Small intestine (tissue), 16 donors: ENCODE measurements at places on chromosomes 16 and 17. TPM values are rescaled to one million over a fixed set of nuclear protein-coding genes. Genes with fewer than 3 reads are reported as not detected.
A peak's percentile ranks its signal among the peaks of the same experiment; 100 is the strongest.

- no peak overlapping the region for H3K4me3 ChIP-seq
- H3K27me3 ChIP-seq, result no peaks in the 10 kb centered on the region
- H3K36me3 ChIP-seq, result peaks cover 19% of the 10 kb centered on the region
- H3K27ac ChIP-seq, result no peak overlapping the region
- peaks cover 4% of the 10 kb centered on the region for H3K4me1 ChIP-seq
- DNase-seq, result no peak
Observed at GRCh38 chr17:80722661-80723060, 178.0 kb downstream of the RPTOR start.

The SLC38A8 gene
- not detected for polyA plus RNA-seq

The MYH3 gene
- polyA plus RNA-seq, result 13.4 TPM

GRCh38 chr16:85935974-85936760, 37.2 kb downstream of the IRF8 start:
- DNase-seq, result no peak
- H3K27ac ChIP-seq, result peak overlapping the region; percentile 63
- H3K4me1 ChIP-seq, result no peaks in the 10 kb centered on the region
- H3K36me3 ChIP-seq, result no peaks in the 10 kb centered on the region
- no peaks in the 10 kb centered on the region for H3K27me3 ChIP-seq

DNA sequence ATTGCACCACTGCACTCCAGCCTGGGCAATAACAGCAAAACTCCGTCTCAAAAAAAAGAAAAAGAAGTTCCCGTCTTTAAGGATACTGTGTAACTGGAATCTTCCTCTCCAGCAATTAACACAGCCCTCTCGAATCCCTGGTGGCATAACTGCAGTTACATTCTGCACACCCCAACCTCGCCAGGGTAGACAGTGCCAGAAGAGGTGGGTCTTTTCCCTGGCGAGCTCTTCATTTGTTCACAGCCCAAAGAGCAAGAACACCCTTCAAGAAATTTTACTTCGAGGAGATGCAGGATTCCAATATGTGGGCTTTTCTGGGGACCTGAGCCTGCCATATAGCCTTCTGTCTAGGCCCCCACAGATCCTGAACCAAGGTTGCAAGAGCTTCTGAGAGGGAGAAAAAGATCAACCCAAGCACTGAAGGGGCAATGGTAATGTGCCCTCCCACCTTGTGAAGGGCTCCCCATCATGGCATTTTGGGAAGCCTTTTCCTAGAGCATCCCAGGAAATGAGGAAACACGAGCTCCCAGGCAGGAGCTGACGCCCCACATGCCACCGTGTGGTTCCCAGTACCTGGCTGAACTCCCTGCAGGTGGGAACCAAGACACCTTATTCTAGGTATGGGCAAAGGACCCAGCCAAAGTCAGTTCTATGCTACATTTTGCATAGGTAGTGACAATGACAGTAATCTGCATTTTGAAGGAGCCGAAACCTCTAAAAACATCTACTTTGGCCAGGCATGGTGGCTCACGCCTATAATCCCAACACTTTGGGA, 26.9 kb downstream of the TK2 start:
- peak overlapping the region; percentile 78 for H3K27ac ChIP-seq
- no peak overlapping the region for H3K4me3 ChIP-seq
- no peaks in the 10 kb centered on the region for H3K27me3 ChIP-seq
- peaks cover 73% of the 10 kb centered on the region for H3K36me3 ChIP-seq
- no peak for DNase-seq
- no peaks in the 10 kb centered on the region for H3K4me1 ChIP-seq

DNA sequence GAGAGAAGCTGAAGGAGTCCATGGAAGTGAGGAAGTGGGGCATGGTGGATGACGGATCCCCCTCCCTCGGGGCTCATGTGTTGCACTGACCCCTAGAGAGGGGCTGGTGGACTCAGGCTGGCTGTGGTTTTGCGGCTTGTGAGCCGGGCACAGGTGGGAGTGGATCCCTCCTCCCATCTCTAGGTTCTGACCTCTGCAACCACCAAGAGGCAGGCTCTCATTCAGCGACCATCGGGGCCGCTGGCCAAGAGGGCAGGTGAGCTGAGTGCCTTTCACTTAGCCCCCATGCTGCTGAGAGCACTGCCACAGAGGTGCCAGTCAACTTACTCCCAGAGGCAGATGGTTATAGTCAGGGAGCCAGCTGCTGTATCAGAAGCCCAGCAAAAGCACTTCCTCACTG, 67.3 kb downstream of the SCNN1B start:
- DNase-seq, result no peak
- H3K27ac ChIP-seq, result no peak overlapping the region
- H3K4me1 ChIP-seq, result no peaks in the 10 kb centered on the region
- H3K36me3 ChIP-seq, result no peaks in the 10 kb centered on the region

DNA sequence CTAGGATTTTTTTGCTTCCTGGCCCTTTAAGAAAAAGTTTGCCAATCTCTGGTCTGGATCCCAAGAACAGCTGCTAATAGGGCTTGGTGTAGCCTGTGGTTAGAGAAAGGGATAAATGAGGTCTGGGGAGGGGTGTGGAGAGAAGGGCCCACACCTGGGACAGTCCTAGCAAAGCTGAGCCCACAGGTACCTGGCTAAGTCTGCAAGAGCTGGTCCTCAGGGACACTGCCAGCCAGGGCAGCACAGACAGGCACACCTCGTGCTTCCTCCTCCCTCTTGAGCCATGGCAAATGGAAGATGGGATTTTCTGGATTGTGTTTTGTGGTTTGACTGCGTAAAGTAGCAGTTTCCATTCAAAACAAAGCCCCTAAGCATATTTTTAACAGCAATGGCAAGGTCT, 217.5 kb downstream of the SOX9 start:
- H3K27ac ChIP-seq, result no peak overlapping the region
- peaks cover 7% of the 10 kb centered on the region for H3K4me1 ChIP-seq
- no peaks in the 10 kb centered on the region for H3K27me3 ChIP-seq

The CRHR1 gene
- not detected for polyA plus RNA-seq

GRCh38 chr16:87490096-87490798, 2.6 kb downstream of the ZCCHC14 start:
- H3K27ac ChIP-seq, result peak overlapping the region; percentile 39
- H3K4me3 ChIP-seq, result peak overlapping the region; percentile 88
- no peaks in the 10 kb centered on the region for H3K27me3 ChIP-seq
- no peak for DNase-seq
- H3K4me1 ChIP-seq, result peaks cover 5% of the 10 kb centered on the region
- peaks cover 10% of the 10 kb centered on the region for H3K36me3 ChIP-seq

GRCh38 chr17:49748223-49748622, 15.7 kb downstream of the FAM117A start:
- H3K27ac ChIP-seq, result peak overlapping the region; percentile 95
- no peak overlapping the region for H3K4me3 ChIP-seq
- no peak for DNase-seq
- no peaks in the 10 kb centered on the region for H3K36me3 ChIP-seq

The PPP1R27 gene
- polyA plus RNA-seq, result 2.5 TPM

GRCh38 chr16:70522216-70523075, 908 bp downstream of the COG4 start:
- H3K27me3 ChIP-seq, result no peaks in the 10 kb centered on the region
- DNase-seq, result no peak
- peak overlapping the region; percentile 93 for H3K27ac ChIP-seq
